CD4-positive, alpha-beta T cell (primary cell): ENCODE measurements at places on chromosomes 5 and 9.

- DNase-seq: no peak
Measured at GRCh38 chr5:136605638-136606037, 240.3 kb upstream of the TRPC7 start.

GRCh38 chr5:151758141-151758429 is 346 bp downstream of the ATOX1 start:
- DNase-seq: no peak

DNA sequence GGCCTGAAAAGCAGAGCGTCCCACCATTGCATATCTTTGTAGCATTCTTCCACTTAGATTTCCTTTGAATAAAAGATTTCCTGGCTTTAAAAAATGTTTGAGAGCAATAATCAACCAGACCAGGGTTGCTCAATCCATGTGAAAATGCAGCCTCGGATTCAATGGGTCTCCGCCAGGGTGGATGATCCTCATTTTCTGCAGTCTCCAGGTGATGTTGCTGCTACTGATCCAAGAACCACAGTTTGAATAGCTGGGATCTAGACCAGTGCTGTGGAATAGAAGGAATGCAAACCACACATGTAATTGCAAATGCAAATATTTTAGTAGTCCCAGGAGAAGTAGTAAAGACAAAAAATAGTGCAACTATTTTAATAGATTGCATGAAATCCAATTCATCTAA is 317.6 kb downstream of the IRX1 start:
- no peak for DNase-seq

DNA sequence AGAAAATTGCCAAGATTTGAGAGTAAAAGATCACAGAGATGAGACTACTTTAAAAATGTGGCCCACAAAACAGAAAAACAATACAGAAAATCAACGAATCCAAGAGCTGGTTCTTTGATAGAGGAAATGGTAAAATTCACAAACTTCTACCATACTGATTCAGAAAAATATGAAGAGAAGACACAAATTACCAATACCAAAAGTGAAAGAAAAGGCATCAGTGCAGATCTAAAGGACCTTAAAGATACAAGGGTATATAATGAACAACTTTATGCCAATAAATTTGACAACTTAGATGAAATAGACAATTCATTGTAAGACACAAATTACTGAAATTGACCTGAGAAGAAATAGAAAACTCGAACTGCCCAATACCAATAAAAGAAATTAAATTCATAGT is 24.4 kb upstream of the SLC1A1 start:
- no peak for DNase-seq

DNA sequence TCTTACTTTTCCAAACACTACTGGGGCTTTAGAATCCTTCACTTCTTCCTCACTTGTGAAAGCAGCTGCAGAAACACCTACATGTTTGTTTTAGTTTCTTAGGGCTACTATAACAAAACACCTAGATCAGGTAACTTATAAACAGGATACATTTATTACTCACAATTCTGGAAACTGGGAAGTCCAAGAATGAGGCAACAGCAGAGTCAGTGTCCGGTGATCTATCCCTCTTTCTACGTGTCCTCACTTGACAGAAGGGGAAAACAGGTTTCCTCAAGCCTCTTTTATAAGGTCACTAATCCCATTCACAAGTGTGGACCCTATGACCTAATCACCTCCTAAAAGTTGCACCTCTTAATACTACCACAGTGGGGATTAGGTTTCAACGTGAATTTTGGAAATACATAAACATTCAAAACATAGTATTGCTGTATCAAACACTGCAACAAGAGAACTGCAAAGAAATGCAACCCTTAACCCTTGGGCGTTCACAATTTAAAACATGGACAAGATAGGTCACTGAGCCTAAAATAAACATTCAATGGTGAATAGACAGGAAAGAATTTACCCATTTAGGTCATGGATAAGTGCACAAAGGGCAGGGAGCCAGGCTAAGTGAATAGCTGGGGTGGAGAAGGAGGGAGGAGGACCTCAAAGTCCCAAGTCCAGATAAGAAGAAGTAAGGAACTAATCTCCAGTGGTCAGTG is 104.3 kb downstream of the PIK3R1 start:
- no peak for DNase-seq

DNA sequence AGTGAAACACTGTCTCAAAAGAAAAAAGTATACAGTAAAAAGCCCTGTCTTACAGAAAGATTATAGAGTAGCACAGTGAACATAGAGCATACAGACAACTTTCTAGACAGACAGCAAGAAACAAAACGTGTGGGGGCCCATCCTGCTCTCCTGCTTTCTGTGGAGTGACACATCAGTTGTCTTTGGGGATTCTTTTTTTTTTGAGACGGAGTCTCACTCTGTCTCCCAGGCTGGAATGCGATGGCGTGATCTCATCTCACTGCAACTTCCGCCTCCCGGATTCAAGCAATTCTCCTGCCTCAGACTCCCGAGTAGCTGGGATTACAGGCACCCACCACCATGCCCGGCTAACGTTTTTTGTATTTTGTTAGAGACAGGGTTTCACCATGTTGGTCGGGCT is 14.9 kb downstream of the CDHR2 start:
- DNase-seq: no peak

GRCh38 chr5:118185018-118185417 is 803.3 kb downstream of the DTWD2 start:
- no peak for DNase-seq

- no peak for DNase-seq
Measured at GRCh38 chr5:5755888-5756287, 333.4 kb downstream of the ICE1 start.
